ENCODE measurements at places on chromosomes 3 and 15.

DNA sequence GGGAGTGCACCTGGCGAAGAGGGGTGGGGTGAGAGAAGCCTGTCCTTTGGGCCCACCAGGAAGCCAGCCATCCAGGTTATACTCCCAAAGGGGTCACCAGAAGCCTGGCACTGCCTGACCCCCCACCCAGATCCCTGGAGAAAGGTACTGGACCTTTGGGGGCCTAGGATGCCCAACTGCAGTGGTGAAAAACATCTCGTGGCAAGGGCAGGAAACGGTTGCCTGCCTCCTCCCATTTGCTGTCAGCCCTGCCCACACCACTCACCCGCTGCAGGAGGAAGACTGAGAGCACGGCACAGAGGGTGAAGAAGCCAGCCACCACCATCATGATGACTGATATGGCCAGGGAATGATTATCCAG is 2.2 kb upstream of the ULK3 start:
- H3K36me3 ChIP-seq, result peaks cover 66% of the 10 kb centered on the region
- peaks cover 19% of the 10 kb centered on the region for H3K4me1 ChIP-seq
- H3K27me3 ChIP-seq, result no peaks in the 10 kb centered on the region
- DNase-seq, result no peak

DNA sequence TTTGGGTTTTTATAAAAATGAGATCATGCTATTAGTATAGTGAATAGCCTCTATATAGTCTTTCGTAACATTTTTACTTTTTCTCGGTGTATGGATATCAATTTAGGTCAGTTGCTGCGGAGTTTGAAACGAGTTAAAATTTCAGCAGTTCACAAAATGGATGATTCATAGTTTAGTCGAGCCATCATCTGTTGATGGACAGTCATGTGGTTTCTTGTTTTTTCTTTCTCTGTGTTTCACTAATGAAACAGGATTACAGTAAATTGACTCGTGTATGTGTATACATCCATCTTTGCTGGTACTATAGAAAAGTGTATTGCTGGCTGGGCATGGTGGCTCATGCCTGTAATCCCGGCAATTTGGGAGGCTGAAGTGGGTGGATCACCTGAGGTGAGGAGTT is 106.8 kb downstream of the IGF1R start:
- no peaks in the 10 kb centered on the region for H3K27me3 ChIP-seq
- no peak overlapping the region for H3K27ac ChIP-seq
- peaks cover 26% of the 10 kb centered on the region for H3K4me1 ChIP-seq
- DNase-seq, result no peak
- H3K4me3 ChIP-seq, result no peak overlapping the region
- H3K36me3 ChIP-seq, result no peaks in the 10 kb centered on the region

- DNase-seq, result no peak
- no peaks in the 10 kb centered on the region for H3K36me3 ChIP-seq
- H3K4me3 ChIP-seq, result no peak overlapping the region
- H3K27ac ChIP-seq, result no peak overlapping the region
- no peaks in the 10 kb centered on the region for H3K4me1 ChIP-seq
- H3K27me3 ChIP-seq, result no peaks in the 10 kb centered on the region
Measured at GRCh38 chr3:67916353-67916752, 261.9 kb upstream of the SUCLG2 start.

- H3K4me3 ChIP-seq, result no peak overlapping the region
- DNase-seq, result no peak
- H3K27me3 ChIP-seq, result no peaks in the 10 kb centered on the region
- H3K4me1 ChIP-seq, result peaks cover 23% of the 10 kb centered on the region
- H3K27ac ChIP-seq, result no peak overlapping the region
Measured at GRCh38 chr3:124767691-124768090, 37.4 kb downstream of the UMPS start.

DNA sequence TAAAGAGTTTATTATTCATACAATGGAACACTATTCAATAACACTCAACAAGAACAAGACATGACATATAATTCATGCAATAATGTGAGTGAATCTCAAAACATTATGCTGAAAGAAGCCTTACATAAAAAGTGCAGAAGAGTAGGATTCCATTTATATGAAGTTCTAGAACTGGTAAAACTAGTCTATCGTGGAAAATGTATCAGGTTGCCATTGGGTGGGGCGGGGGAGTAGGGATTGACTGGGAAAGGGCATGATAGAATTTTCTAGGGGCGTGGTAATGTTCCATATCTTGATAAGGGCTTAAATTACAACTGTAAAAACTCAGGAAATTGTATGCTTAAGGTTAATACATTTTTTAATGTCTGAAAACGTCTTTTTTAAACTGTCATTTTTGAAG is 247.9 kb downstream of the SATB1 start:
- H3K36me3 ChIP-seq, result no peaks in the 10 kb centered on the region
- no peaks in the 10 kb centered on the region for H3K27me3 ChIP-seq
- H3K4me3 ChIP-seq, result no peak overlapping the region

DNA sequence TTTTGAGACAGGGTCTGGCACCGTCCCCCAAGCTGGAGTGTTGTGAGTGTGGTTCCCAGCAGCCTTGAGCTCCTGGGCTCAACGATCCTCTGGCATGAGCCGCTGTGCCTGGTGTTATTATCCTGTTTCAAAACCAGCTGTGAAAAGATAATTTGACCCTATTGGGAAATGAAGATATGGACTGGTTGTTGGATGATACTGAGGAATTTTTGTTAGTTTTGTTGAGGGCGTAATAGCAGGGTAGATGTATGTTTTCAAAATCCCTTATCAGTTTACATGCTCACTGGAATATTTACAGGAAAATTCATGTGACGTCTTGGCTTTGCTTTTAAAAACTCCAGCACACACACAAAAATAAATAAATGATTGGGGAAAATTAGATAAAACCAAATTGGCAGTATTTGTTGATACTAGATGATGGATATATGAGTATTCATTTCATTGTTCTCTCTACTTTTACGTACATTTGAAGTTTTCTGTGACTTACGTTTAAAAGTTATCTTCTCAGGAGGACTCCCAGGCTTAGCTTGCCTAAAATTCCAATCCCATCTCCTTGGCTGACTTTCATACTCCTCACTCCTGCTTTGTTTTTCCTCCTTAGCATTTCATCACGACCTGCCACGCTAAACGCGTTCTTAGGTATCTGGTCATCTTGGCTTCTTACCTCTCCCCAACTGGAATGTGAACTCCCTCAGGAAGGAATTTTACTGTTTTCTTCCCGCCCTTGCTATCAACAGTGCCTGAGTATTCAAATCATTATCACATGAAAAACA is 56.8 kb upstream of the TFRC start:
- H3K4me1 ChIP-seq, result peaks cover 13% of the 10 kb centered on the region
- no peak for DNase-seq
- H3K27ac ChIP-seq, result no peak overlapping the region
- no peak overlapping the region for H3K4me3 ChIP-seq

GRCh38 chr3:7793786-7794185 is 707.8 kb upstream of the LMCD1 start:
- no peaks in the 10 kb centered on the region for H3K4me1 ChIP-seq
- no peaks in the 10 kb centered on the region for H3K36me3 ChIP-seq
- no peak overlapping the region for H3K27ac ChIP-seq
- no peak overlapping the region for H3K4me3 ChIP-seq
- no peak for DNase-seq
- H3K27me3 ChIP-seq, result no peaks in the 10 kb centered on the region

- no peak overlapping the region for H3K4me3 ChIP-seq
- no peaks in the 10 kb centered on the region for H3K27me3 ChIP-seq
- no peak overlapping the region for H3K27ac ChIP-seq
- DNase-seq, result no peak
- peaks cover 5% of the 10 kb centered on the region for H3K4me1 ChIP-seq
Measured at GRCh38 chr3:29612536-29612935, 331.7 kb downstream of the RBMS3 start.

GRCh38 chr15:92664178-92664900 is 8.8 kb upstream of the FAM174B start:
- H3K27ac ChIP-seq, result no peak overlapping the region
- H3K36me3 ChIP-seq, result no peaks in the 10 kb centered on the region
- no peak for DNase-seq
- no peaks in the 10 kb centered on the region for H3K27me3 ChIP-seq
- peaks cover 16% of the 10 kb centered on the region for H3K4me1 ChIP-seq

DNA sequence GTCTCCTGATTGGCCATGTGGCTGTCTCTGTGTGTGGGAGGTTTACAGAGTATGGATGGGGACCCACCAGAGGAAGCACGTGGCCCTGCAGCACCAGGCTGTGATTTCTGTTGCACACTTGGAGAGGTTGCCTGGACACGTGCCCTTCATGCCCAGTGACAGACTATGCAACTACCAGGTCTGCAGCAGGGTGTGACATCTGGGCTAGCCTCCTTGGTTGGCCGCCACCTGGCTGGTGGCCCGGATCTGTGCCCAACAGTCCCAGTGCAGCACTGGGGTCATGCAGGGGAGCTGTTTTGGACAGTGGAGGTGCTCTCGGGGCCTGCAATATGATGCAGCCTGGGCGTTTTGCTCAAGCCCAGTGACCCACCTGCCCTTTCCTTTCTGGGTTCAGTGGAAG is 212.5 kb downstream of the UBE3A start:
- H3K4me1 ChIP-seq, result no peaks in the 10 kb centered on the region
- H3K4me3 ChIP-seq, result no peak overlapping the region
- no peaks in the 10 kb centered on the region for H3K36me3 ChIP-seq
- DNase-seq, result no peak

DNA sequence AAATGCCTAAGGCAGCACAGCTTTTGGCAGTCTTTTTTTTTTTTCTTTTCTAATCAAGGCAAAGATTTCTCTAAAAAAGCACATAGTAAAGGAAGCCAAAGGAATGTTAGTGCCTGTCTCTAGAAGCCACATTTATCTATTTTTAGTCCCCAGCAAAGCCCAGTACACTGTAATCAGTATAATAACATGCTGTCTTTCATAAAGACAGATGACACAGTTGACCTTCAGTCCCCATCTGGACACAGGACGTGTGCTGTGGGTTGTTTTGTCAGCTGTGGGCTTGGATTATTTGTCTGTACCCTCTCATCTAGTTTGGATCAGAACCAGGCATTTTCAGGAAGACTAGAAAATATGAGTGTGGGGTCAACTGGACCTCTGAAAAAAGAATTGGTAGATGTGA is 110.4 kb upstream of the CTNNB1 start:
- no peak overlapping the region for H3K27ac ChIP-seq
- no peak for DNase-seq
- no peaks in the 10 kb centered on the region for H3K4me1 ChIP-seq
- H3K27me3 ChIP-seq, result no peaks in the 10 kb centered on the region
- H3K36me3 ChIP-seq, result no peaks in the 10 kb centered on the region

GRCh38 chr3:176119826-176120225 is 1077.5 kb downstream of the TBL1XR1 start:
- no peak for DNase-seq
- H3K36me3 ChIP-seq, result no peaks in the 10 kb centered on the region
- no peak overlapping the region for H3K4me3 ChIP-seq
- no peaks in the 10 kb centered on the region for H3K4me1 ChIP-seq
- no peaks in the 10 kb centered on the region for H3K27me3 ChIP-seq

Measured in psoas muscle (tissue), 8 donors.